Mesenchymal stem cell (in vitro differentiated cells and primary cell): ENCODE measurements at places on chromosomes 4 and X.

DNA sequence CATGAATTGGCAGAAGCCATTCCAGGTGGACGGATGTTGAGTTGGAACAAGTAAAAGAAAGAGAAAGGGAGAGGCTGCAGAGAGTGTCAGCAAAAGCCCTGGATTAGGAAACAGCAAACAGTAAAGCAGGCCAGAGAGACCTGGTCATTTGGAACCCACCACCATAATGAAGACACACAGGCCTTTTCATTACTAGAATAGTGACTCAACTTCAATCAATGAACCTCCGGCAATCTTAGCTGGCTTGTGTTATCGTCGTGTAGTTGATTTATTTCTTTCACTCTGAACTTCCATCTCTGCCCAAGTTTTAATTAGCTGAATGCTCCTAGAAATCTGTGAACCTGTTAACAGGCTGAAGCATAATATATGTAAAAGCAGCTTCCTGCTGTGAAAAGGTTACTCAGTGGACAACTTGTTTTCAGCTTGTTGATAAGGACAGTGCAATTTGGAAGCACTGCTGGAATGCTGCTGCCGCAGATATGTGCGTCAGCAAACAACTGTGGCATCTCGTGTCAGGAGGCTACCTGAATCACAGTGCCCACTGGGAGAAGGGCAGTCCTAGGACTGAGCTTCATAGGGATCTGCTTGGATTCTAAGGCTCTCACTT, 68.8 kb downstream of the SPANXN4 start:
- no peak overlapping the region for H3K27ac ChIP-seq
- no peak overlapping the region for H3K4me3 ChIP-seq
- H3K36me3 ChIP-seq: no peaks in the 10 kb centered on the region
- H3K27me3 ChIP-seq: no peaks in the 10 kb centered on the region
- DNase-seq: no peak

GRCh38 chrX:145843146-145843904, 25.7 kb downstream of the SLITRK2 start:
- no peak overlapping the region for H3K27ac ChIP-seq
- no peak overlapping the region for H3K4me3 ChIP-seq
- H3K4me1 ChIP-seq: no peaks in the 10 kb centered on the region
- H3K27me3 ChIP-seq: no peaks in the 10 kb centered on the region
- H3K36me3 ChIP-seq: no peaks in the 10 kb centered on the region

GRCh38 chr4:153211986-153212728, 7.9 kb downstream of the TRIM2 start:
- peak; percentile 85 for DNase-seq
- H3K4me3 ChIP-seq: peak overlapping the region; percentile 9
- H3K27ac ChIP-seq: no peak overlapping the region
- H3K27me3 ChIP-seq: no peaks in the 10 kb centered on the region

DNA sequence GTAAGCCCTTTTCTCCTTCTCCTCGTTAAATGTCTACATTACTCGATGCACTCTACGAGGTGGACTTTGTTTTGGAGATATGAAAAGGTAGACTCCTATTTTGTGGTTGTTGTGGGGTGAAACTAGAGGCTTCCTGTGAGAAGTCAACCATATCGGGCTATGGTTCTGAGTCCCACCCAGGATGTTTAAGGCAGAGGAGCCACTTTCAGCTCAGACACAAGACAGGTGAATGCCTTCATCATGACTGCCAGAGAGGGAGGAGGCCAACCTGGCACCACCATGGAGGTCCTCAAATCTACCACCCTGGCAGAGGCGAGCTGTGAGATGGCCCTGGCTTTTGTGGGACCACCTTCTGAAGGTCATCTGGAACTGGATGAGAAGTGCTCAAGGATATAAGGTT, 154.4 kb upstream of the KLF3 start:
- no peak overlapping the region for H3K4me3 ChIP-seq
- H3K27ac ChIP-seq: no peak overlapping the region
- peaks cover 7% of the 10 kb centered on the region for H3K27me3 ChIP-seq
- no peaks in the 10 kb centered on the region for H3K36me3 ChIP-seq
- H3K4me1 ChIP-seq: no peaks in the 10 kb centered on the region

DNA sequence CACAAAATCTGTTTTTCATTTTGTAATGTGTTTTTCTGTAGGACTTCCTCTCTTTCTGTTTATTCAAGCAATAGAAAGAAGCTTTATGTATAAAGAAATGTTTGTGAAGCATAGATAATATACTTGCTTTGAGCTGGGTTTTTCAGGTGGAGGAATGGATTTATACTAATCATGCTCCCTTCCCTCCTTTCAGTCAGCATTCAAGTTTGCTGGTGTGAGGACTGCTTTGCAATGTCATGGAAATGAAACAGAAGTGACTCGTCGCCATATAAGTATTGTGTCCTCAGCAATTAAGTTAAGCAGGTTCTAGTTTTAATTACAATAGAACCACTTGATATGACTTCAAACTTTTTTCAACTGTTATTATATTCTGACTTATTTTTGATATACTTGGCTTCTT, 1447.1 kb downstream of the PCDH19 start:
- no peak overlapping the region for H3K27ac ChIP-seq
- no peak overlapping the region for H3K4me3 ChIP-seq
- H3K36me3 ChIP-seq: no peaks in the 10 kb centered on the region
- DNase-seq: no peak

- no peak for DNase-seq
- H3K4me1 ChIP-seq: no peaks in the 10 kb centered on the region
- H3K27me3 ChIP-seq: no peaks in the 10 kb centered on the region
- no peak overlapping the region for H3K27ac ChIP-seq
- no peak overlapping the region for H3K4me3 ChIP-seq
These were observed 25.0 kb upstream of the RAPGEF2 start for GRCh38 chr4:159077702-159078495.
